ENCODE measurements at places on chromosomes 2 and 18.
A peak's percentile ranks its signal among the peaks of the same experiment; 100 is the strongest.

DNA sequence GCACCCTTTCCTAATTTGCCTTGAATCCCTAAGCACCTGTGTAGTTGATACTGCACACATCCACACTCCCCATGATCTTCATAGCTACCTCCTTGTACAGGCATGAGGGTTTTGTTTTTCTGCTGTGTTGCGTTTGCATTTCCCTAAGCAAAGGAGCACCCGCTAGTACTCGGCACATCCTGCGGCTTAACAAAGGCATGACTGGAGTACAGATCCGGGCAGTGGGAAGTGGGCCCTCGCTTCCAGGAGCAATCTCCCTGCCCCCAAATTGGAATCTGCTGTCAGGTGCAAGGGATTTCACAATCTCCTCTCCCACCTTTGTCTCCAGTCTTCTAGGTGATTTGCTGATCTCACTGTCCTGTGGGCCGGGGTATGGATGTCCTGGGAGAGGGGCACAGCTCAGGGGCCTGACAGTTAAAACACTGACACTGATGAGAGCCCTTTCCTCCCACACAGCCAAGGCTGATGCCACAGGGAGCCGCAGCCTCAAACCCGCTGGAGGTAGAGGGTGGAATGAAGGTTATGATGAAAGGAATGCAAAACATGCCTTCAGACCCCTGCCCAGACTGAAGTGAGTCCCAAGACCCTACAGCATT, 98.7 kb upstream of the THOC1 start:
- no peak for DNase-seq

DNA sequence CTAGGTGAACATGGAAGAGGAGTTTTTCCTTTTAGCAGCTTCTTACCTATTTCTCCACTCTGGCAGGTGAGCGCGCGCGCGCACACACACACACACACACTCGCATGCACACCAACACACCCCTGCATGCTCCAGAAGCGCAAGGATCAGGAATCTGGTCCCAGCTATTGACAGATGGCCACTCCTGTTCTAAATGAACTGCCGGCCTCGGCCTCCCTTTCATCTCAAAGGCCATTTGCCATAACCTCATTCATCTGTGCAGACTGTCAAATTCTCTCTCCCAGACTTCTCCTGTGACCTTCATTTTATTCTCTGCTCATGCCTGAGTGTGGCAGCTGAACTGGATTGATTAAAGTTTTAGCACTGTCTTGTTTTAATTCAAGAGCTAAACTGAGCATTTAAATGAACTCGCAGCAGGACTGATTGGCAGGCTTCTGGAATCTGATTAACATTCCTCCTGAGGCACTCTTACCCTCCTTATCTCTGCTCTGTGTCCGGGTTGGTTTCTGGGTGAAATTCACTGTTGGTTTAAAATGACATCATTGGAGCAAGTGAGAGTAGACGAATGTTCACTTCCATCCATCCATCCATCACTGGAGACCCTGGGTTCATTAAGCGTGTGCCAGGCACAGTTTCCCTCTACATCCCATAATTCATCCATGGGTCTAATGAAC, 58.8 kb downstream of the FECH start:
- no peak for DNase-seq

GRCh38 chr2:68319398-68320117, at the start of gene CNRIP1:
CNRIP1 (minus strand) TSS chr2:68319949; CDS start chr2:68319400, 549 bp downstream.
- peak; percentile 89 for DNase-seq

GRCh38 chr2:235333076-235333475, 160.8 kb upstream of the AGAP1 start:
- DNase-seq = no peak

DNA sequence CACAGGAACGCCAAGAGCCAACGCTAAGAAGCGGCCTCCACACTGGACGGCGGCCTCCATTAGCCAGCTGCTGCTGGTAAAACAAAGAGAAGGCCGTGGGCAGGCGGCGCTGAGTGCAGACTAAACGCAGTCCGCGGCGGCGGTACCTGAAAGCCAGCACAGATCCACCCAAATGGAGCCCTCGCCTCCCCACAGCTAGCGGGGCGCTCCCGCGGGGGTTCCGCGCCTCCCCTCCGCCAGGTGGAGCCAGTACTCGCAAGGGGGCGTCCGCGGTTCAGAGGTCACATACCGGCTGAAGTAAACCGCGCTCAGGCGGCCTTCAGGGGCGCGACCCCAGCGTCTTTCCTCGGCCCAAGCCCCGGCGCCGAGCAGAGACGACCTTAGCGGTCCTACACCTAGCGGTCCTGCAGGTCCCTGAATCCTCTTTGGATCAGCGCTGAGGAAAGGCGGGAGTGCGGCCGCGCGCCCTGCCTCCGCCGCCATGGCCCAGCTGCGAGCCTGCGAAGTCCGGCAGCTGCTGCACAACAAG, 293.1 kb upstream of the ERBB4 start:
- peak; percentile 45 for DNase-seq

DNA sequence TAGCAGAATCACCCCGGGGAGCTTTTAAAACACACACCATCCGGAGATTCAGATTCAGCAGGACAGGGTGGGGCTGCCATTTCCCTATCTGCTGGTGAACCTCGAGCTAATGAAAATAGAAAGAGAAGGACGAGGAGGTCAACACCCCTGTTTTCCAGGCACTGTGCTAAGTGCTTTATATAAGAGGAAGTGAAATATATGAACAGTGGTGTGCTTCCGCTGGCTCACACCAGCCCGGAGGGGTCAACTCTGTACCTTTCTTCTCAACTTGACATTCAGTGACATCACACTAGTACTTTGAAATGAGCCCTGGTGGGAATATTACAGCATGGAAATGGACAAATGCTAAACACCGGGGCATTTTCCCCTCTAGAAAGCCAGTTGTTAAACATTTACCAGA, 108.3 kb upstream of the LTBP1 start:
- DNase-seq = no peak

GRCh38 chr2:157898591-157898996, 22.5 kb upstream of the ACVR1 start:
- no peak for DNase-seq

DNA sequence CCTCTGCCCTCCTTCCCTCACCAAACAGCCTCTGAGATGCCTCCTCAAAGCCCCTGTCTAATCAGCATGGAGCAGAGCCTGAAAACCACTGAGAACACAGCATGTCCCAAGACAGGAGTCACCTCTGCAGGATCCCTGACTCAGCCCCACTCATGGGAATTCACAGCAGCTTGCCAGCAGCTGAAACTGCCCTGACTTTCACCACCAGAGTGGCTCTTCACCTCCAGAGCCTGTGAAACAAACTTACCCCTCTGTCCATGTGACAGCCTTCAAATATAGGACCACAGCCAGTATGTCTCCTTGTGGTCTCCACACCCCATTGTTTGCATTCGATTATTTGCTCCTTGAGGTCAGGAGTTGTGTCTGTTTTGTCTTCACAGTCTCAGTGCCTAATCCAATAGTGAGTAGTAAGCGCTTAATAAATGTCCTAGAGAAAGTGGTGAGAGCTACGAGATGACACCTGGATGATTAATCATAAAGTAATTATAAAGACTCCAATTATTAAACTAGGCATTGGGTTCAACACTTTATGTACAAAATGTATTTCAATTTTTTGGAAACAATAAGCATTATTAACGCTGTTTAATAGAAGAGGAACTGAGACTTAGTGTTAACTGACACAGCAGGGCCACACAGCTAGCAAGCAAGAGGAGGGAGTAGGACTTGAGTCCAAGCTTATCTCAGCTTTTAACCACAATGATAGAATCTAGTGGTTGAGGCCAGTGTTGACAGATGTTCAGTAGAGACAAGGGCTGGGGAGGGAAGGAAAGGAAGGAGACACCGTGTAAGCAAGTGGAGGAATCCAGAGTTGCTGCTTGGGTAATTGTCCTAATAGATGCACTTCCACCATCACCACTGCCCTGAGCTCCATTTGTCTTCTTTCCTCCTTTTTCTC, 358.7 kb upstream of the TNP1 start:
- no peak for DNase-seq

GRCh38 chr2:65227020-65227455, 593 bp upstream of the ACTR2 start:
- DNase-seq = no peak

GRCh38 chr2:14826518-14826917, 194.0 kb downstream of the LRATD1 start:
- no peak for DNase-seq

DNA sequence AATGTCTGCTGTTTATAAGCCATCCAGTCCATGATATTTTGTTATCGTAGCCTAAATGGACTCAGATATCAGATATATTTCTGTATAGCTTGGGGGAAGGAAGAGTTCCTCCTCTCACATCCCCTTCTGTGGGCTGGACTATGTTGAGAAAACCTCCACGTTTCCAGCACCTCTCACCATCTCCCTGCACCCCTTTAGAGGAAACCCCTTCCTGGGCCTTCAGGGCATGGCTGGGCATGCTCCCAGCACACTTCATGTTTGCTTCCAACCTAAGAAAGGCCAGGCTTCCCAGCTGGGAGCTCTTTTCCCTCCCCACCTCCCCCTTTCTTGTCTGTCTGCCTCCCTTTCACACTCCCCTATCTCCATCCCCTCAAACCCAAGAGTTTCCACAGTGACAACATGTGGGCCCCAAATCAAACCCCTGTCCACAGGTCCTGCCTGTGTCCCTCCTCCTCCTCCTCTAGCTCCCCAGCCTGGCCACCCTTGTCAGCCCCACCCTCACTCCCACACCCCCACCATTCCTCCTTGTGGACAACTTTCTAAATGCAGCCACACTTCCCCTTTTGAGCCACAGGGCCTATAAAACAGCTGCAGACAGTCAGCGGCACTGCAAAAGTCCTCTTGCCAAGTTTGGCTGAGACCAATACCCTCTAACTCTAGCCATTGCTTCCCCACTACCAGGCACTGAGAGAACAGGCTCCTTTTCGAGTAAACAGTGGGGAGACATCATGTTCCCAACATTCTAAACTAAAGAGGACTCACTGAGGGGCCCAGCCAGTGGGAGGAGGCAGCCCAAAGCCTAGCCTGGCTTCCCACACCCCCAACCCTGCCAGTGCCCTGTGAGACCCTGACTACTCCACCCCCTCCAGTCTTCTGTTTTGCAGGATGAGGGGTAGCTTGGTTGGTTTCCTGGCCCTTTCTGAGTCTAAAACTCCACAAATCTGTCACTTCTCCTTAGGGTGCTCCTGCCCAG, 120.5 kb downstream of the ZFP36L2 start:
- DNase-seq = peak; percentile 89

DNA sequence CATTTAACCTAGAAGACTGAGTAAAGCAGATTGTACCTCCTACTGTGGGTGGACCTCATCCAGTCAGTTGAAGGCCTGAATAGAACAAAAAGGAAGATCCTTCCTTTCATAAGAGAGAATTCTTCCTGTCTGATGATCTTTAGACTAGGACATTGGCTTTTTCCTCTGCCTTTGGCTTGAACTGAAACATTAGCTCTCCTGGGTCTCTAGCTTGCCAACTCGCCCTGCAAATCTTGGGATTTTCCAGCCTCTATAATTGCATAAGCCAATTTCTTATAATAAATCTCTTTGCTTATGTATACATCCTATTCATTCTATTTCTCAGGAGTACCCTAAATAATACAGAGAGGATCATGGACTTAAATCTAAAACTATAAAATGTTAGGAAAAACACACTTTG, 6.2 kb upstream of the KDSR start:
- no peak for DNase-seq

- DNase-seq = no peak
These were observed 42.9 kb upstream of the EML6 start for GRCh38 chr2:54680397-54681041.

DNA sequence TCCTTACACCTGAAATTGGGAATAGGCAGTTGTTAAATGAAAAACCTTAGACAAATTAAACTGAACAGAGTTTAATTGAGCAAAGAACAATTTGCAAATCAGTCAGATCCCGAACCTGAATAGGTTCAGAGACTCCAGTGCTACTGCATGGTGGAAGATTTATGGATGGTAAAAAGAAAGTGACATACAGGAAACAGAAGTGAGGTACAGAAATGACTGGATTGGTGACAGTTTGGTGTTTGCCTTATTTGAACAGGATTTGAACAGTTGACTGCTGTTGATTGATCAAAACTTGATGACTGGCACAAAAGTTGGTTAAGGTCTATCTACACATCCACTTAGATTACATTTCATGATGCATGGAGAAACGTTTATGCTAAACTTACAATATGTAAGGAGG, 248.8 kb downstream of the HNMT start:
- no peak for DNase-seq

- no peak for DNase-seq
These were observed 317.9 kb upstream of the VRK2 start for GRCh38 chr2:57728691-57729090.

- DNase-seq = no peak
These were observed 135.2 kb downstream of the BARD1 start for GRCh38 chr2:214674278-214674677.

DNA sequence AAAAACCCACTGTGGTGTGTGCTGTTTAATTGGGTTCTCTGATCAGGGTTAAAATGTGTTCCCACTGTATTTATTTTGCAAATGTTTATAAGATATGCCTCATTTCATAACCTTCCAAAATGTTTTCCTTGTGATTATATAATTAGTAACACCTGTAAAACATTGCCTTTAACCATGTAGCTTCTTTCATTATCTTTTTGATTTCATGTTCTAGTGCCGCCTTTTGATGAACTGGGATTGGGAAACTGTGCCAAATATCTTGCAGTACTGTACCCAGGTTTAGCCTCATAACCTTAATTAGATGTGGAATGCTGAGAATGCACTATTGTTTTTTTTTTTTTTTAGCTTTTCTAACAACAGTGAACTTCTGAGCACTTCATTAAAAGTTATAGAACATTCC, 96.9 kb downstream of the TANC1 start:
- DNase-seq = no peak

- no peak for DNase-seq
These were observed 436.0 kb upstream of the CWC22 start for GRCh38 chr2:180442860-180443644.

GRCh38 chr18:28256166-28256565, 79.2 kb upstream of the CDH2 start:
- no peak for DNase-seq

DNA sequence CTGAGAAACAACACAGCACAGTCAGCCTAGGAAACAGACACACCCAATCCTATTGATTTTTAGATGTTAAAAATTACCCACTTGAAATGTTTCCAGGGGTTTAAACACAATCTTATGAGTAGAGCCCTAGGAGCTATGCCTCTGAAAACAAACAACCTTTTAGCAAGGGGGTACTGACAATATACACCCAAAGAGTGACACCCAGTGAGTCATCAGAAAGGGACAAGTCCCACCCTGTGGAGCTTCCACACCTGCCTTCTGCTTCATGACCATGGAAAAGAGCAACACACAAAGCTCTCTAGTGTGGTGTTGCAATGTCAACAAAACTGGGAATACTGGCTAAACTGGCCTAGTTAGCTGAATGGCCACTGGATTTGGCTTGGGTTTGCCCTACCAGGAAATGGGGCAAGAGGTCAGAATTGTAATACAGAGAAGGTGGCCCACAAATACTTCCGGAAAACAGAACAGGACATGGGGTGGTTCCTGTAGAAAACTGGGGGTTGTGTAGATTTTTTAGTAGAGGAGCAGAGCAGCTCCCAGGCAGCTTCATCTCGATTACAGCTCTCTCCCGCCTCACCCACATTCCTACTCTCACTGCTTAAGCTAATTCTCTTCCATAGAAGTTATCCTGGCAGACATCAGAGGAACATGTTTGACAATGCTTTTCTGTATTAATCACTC, 98.2 kb downstream of the GAREM1 start:
- DNase-seq = no peak
